ENCODE measurements at places on chromosomes 1 and 21. TPM values are rescaled to one million over a fixed set of nuclear protein-coding genes. Genes with fewer than 3 reads are reported as not detected.

Gene MOV10
- total RNA-seq, result 5.3 TPM

Gene ANKRD34A
- total RNA-seq, result 1.6 TPM

Gene CENPF
- total RNA-seq, result 17.9 TPM

Gene CAMK1G
- 2.4 TPM for total RNA-seq

Gene RAB4A
- total RNA-seq, result 38.7 TPM

Gene KLHDC9
- 4.5 TPM for total RNA-seq

Gene PLA2G2F
- total RNA-seq, result not detected

Gene TAS1R3
- 0.41 TPM for total RNA-seq

Gene H3-3A
- total RNA-seq, result 377 TPM

Gene PTGFR
- total RNA-seq, result 7.7 TPM

Gene ELF3
- total RNA-seq, result under 0.01 TPM

Gene LYST
- total RNA-seq, result 66.0 TPM

Gene RBM11
- 10.2 TPM for total RNA-seq

Gene NUDT17
- total RNA-seq, result 2.4 TPM

Gene S100A8
- total RNA-seq, result 7.3 TPM

Gene PRELP
- 0.41 TPM for total RNA-seq

Gene AGRN
- 51.8 TPM for total RNA-seq

Gene GJA5
- total RNA-seq, result 1.6 TPM

Gene RGSL1
- 0.82 TPM for total RNA-seq

Gene DMRTB1
- total RNA-seq, result not detected

Gene EPHA2
- 1.2 TPM for total RNA-seq

Gene TMEM54
- total RNA-seq, result 2.0 TPM

Gene TNFRSF18
- not detected for total RNA-seq

Gene RGS16
- total RNA-seq, result 1.6 TPM
